ENCODE measurements at places on chromosomes 5 and 9. TPM values are rescaled to one million over a fixed set of nuclear protein-coding genes. Genes with fewer than 3 reads are reported as not detected.

DNA sequence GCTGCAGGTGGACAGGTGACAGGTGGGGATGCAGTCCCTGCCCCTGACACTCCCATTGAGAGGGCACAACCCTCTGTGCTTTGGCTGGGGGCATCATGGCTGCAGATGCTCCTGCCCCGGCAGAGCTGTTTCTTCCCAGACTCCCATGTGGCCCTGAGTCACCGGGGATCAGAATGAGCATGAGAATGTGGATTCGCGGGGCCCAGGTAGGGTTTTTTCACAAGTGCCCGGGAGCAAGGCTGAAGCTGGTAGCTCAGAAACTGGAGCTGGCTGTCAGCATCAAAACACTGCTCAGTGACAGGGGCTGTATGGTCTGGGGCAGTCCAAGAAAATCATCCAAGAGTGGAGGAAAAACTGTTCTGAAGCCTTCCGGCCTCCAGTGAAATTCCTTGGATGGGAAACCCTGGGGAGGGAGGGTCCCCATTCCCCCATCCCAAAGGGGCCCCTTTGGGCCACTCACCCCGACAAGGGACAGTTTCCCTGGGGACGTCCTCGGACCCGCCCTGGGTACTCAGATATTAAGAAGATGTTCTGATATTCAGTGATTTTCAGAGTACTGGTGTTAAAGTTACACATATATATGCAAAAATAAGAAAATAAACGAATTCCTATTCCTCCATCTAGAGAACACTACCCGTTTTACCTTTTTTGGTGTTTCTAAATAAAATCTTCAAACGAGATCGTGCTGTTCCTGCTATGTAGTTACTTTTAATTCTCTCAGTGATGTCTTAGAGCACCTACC lies 120.1 kb upstream of the LPCAT1 start:
- peak; percentile 71 for DNase-seq

The BARHL1 gene
- 0.07 TPM for total RNA-seq

The RFK gene
- 17.5 TPM for total RNA-seq

- DNase-seq: peak; percentile 94
Observed at GRCh38 chr5:139696894-139697658, 48.9 kb downstream of the CXXC5 start.

The SLC6A3 gene
- total RNA-seq: 0.07 TPM

All from H7 (cell line).